Bronchial epithelial cell (primary cell): ENCODE measurements at places on chromosomes 16 and 17. TPM values are rescaled to one million over a fixed set of nuclear protein-coding genes. Genes with fewer than 3 reads are reported as not detected.

ACAP1 gene
- 0.26 and 4.2 TPM in 2 replicates for total RNA-seq

EFCAB5 gene
- total RNA-seq: 0.26 TPM in 1 of 2 replicates, not detected in the other

CDH11 gene
- 23.8 and 82.1 TPM in 2 replicates for total RNA-seq

GRCh38 chr16:76345163-76345661, 68.0 kb downstream of the CNTNAP4 start:
- DNase-seq: no peak

ABCC11 gene
- 0.13 and 0.26 TPM in 2 replicates for total RNA-seq

GRCh38 chr16:57540387-57540786, 2.1 kb upstream of the ADGRG5 start:
- DNase-seq: no peak

DNA sequence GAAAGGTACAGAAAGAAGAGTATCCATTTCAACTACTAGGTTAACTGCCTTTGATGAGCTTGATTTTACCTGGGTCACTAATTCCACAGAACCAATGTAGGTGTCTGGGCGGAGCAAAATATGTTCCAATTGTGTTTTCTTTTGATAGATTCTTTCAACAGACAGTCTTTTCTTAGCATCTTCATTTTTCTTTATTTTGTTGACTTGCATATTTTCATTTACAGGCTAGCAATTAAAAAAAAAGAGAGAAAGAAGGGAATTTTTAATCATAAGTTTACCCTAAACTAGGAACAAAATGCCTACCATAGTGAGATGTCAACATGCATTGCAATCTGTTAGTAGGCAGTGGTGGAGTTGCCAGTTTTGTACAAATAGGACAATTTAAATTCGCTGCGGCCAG, 1.0 kb downstream of the TOP2A start:
- DNase-seq: no peak

GRCh38 chr17:21247552-21248258, 5.5 kb downstream of the NATD1 start:
- no peak for DNase-seq

GRCh38 chr17:43570518-43570928, 24.4 kb upstream of the ETV4 start:
- DNase-seq: peak; percentile 90

PDE6G gene
- not detected in 2 replicates for total RNA-seq

DNA sequence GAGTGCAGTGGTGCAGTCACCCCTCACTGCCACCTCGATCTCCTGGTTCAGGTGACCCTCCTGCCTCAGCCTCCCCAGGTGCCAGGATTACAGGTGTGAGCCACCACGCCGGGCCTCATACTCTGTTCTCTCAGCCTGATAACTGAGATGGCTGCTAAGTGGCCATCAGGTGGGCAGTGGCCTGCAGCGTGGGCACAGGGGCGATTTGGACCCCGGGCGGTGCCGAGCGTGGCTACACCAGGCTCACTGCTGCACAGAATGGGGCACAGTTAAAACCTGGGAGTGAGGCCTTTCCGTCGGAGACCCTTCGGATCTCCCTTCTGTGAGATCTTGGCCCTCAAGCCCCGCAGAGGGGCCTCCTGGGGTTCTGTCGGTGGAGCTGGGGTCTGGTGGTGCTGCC, 11.5 kb downstream of the CACNA1H start:
- no peak for DNase-seq

PRSS8 gene
- 15.0 and 31.0 TPM in 2 replicates for total RNA-seq

- DNase-seq: no peak
Observed at GRCh38 chr16:57609541-57610401, 18.7 kb upstream of the ADGRG1 start.

- DNase-seq: no peak
Observed at GRCh38 chr17:50191359-50192143, 9.9 kb downstream of the COL1A1 start.

DNA sequence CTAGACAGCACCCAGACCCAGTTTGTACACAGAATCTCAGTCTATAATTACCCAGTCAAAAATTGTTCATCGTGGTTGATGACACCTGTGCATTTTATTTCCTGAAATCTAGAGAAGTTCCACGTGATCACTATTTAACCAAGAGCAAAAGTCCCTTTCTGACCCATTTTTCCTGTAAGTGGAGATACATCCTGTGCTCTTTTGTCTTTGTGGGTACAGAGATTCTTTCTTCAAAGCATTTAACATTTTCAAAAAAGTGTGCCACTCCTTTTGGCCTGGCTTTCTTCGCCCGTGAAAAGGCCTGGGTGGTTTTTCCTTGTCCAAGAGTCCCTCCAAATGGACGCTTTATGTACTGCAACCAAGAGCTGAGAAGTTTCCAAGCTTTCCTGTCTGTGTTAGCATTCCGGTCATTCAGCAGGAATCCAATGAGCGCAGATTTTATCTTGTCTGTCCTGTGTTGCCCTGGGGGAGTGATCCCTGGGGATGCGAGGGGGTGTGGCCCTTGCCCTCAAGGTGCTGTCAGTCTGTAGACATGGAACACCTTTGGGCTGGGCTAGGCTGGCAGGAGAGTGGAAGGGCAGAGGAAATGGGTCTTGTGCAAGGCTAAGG, 161.1 kb upstream of the CACNG5 start:
- peak; percentile 56 for DNase-seq

DNA sequence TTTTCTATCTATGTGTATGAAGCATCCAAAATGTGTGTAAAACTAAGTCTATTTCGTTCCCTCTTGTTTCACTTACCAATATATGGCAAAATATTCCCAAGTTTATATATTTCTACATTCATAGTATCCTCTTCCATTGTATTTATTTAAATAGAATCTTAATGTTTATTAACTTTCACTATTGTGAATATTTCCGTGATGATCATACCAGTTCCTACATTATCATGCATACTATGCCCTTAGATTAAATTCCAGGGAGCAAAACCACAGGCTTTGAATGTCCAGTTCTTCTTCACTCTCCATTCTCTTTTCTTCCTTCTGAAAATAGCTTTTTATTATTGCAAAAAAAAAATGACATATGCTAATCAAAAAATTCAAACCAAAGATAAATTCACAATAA, 4.0 kb downstream of the MAP2K6 start:
- no peak for DNase-seq

- DNase-seq: no peak
Observed at GRCh38 chr16:83967838-83968305, at the start of gene NECAB2. Gene NECAB2, plus strand, starts transcription at chr16:83968244. Its CDS starts 405 bp downstream, at chr16:83968649.

KRTAP4-6 gene
- total RNA-seq: not detected in 2 replicates

HOXB9 gene
- total RNA-seq: not detected in 2 replicates

KDM8 gene
- 1.7 and 1.8 TPM in 2 replicates for total RNA-seq

KRT33B gene
- 0.79 and 1.7 TPM in 2 replicates for total RNA-seq
